ENCODE measurements at places on chromosomes 16 and 17.

- DNase-seq = no peak
Observed at GRCh38 chr17:17239832-17240231, 2.9 kb upstream of the FLCN start.

DNA sequence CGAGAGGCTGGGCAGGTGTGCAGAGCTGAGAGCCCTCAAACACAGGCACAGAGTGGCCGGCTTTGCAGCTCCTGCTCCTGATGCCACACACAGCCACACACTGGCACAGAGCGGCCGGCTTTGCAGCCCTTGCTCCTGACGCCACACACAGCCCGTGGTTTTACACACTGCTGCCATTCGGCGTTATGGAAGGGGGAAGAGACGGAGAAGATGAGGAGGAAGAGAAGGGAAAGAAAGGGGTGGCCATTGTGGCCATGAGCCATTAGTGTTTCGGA, 26.8 kb downstream of the WSCD1 start:
- no peak for DNase-seq

GRCh38 chr16:64409783-64410210, 712.1 kb downstream of the CDH11 start:
- no peak for DNase-seq

GRCh38 chr17:44004761-44005526, 522 bp downstream of the NAGS start:
- DNase-seq = no peak

DNA sequence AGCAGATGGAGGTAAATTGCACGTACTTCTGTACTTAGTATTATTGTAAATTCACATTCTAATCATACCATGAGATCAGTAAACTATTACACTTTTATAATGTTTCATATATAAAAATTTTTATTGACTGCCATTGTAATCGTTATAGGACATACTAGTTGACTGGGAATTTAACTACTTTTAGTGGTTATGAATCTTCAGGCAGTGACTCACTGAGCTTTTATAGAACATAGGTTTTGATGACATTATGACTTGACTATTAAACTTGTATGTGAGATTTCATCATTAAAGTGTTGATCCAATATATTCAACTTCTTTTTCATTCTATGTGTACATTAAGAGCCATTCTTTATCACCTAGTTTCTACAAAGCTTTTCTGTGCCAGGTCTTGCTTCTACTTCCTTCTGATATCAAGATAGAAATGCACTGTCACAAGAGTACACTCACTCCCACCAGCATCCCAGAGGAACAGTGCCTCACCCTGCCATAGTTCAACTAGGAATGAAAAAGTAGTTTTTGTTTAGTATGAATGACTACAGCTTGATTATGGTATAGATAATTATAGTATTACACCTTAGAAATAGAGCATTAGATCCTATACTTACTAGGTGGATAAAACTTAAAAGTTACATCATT, 142.4 kb upstream of the RBL2 start:
- DNase-seq = no peak

DNA sequence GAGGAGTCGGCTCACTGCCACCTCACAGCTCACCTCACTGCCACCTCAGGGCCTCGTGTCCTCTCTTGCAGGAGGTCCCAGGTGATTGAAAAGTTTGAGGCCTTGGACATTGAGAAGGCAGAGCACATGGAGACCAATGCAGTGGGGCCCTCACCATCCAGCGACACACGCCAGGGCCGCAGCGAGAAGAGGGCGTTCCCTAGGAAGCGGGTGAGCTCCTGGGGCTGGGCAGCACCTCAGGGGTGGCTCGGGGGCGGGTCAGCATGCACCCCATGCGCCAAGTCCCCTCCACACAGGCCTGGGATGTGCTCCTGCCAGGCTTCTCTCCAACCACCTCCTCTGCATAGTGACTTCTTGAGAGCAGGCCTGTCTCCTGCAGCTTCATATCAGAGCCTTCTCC, 63.6 kb downstream of the PLD6 start:
- DNase-seq = no peak

GRCh38 chr16:24573141-24573540, 33.8 kb downstream of the RBBP6 start:
- DNase-seq = no peak

DNA sequence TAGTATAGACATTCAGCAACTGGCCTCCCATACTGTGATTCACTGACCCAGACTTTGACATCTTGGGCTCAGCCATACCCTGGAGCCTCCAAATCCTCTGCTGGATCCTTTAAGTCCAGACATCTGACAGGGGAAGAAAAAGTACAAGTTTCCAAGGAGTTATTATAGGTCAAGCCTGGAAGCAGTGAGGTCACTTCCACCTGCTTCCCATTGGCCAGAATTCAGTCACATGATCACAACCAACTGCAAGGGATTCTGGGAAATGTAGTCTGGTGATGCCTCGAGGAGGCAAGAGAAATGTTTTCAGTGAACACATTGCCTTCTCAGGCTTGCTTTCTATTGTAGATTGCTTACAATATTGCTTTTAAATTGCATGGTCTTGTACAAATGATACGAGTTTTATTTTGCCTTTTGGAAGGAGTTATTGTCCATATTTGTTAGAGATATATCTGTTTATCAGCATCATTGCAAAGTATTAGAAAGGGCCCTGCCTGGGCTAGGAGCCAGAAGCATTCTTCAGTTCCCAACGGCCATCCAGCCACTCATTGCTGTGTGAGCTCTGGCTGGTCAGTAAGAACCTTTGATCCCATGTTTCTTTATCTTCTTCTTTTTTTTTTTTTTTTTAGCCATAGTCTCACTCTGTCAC, 696.9 kb downstream of the WWOX start:
- no peak for DNase-seq

- no peak for DNase-seq
Observed at GRCh38 chr17:31490671-31491375, 99.3 kb downstream of the RAB11FIP4 start.

- DNase-seq = no peak
Observed at GRCh38 chr17:78366109-78366848, 6.4 kb upstream of the SOCS3 start.

GRCh38 chr17:66383333-66383732, 80.9 kb downstream of the PRKCA start:
- DNase-seq = no peak

DNA sequence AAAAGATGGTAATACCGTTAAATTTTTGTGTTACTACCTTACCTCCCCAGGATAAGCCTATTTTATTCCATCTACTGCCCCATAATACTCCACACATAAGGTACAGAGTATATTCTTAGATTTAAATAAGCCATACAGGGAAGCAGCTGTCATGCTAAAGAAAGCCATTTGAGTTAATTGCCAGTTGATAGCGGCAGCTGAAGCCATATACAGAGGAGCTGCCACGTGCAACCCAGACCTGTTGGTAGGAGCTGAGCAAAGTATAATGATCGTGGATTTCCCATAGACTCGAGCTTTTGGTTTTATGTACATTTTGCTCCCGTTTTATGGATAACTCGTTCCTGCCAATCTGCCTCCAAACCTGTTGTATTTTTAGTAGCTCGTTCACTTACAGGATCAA, 12.0 kb downstream of the CPSF4L start:
- DNase-seq = no peak

DNA sequence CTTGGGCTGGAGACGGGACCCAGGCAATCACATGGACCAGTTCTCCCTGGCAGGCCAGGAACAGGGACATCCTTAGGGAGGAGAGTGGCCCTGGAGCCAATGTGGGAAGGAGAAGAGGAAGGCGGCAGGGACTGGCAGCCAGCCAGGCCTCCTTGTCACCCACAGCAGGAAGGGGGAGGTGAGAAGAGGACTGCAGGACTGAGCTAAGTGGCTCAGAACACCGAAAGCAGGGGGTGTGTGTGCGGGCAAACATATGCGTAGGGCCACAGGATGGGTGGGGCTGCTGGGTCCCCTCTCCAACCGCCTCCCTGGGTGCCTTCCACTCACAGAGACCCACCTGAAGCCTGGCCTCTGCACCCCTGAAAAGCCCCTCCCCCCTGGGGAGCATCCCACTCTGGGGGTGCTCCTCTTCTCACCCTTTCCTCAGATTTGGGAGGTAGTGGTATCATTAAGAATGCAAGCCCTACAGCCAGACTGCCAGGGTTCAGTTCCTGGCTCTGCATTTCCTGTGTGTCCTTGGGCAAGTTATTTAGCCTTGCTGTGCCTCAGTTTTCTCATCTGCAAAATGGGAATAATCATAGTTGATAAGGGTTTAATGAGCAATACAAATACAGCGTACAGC, 8.1 kb downstream of the PNMT start:
- peak; percentile 19 for DNase-seq

- no peak for DNase-seq
Observed at GRCh38 chr17:8922451-8922850, 43.1 kb downstream of the PIK3R5 start.

GRCh38 chr17:59108400-59109102, 1.9 kb upstream of the TRIM37 start:
- no peak for DNase-seq

DNA sequence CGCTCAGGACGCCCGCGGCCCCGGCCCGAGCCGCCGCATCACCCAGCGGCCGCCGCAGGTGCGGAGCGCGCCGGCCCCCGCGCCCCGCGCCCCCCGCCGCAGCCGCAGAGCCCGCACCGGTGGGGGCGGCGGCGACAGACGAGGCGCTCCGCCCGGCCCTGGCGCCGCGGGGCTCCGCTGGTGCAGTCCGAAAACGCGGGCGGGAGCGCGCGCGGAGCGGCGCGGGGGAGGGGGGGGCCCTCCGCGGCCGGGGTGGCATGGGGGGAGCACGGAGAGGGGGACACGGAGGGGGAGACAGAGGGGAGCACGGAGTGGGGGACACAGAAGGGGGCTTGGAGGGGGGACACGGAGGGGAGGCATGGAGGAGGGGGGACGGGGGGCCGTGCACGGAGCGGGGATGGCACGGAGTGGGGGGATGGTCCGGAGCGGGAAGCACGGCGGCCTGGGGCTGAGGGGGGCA, at the start of gene AATK:
TSS of gene AATK (minus strand) at position 189 of the 460 bp plus-strand sequence. CDS start 229 bp downstream, outside the sequence.
- DNase-seq = no peak

DNA sequence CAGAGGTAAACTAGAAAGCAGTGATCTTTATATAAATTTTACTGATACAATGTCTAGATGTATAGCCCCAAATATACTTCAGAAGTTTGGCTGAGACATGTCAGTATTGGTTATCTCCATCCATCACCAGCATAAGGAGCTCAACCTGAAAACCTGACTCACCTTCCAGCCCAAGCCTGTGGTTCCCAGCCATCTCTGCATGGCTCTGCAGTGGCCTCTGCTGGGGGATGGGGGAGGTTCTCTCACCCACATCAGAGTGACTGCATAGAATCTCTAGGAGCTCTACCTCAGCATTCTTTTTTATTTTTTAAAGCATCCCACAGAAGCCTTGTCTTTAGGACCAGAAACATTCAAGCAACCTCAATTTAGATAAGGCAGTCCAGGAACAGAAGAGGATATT, 27.3 kb downstream of the USP7 start:
- peak; percentile 71 for DNase-seq

GRCh38 chr16:72921106-72921505, 126.8 kb downstream of the ZFHX3 start:
- no peak for DNase-seq

DNA sequence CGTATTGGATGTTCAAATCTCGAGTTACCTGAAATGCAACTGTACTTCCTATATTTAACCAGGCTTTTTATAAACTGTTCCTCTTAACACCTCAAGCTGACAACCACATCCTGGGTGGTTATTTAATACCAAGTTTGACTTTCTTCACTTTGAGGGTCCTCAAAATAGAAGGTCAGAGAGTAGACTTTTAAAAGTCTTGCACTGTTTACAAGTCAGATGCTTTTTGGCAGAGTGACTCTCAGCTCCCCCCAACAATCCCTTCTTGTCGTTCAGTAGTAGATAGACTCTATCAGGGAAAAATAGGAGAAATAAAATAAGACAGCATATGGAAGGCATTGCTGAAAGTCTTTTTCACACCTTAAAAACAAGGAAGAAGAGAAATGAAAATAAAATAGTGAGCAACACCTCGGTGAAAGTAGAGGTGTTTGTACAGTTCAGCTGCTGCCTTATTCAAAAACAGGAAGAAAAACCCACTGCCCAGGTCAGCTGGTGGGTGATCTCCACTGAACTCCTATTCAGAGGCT, 650.4 kb downstream of the WWOX start:
- DNase-seq = no peak

GRCh38 chr16:58732545-58733247, 1.4 kb downstream of the GOT2 start:
- no peak for DNase-seq

DNA sequence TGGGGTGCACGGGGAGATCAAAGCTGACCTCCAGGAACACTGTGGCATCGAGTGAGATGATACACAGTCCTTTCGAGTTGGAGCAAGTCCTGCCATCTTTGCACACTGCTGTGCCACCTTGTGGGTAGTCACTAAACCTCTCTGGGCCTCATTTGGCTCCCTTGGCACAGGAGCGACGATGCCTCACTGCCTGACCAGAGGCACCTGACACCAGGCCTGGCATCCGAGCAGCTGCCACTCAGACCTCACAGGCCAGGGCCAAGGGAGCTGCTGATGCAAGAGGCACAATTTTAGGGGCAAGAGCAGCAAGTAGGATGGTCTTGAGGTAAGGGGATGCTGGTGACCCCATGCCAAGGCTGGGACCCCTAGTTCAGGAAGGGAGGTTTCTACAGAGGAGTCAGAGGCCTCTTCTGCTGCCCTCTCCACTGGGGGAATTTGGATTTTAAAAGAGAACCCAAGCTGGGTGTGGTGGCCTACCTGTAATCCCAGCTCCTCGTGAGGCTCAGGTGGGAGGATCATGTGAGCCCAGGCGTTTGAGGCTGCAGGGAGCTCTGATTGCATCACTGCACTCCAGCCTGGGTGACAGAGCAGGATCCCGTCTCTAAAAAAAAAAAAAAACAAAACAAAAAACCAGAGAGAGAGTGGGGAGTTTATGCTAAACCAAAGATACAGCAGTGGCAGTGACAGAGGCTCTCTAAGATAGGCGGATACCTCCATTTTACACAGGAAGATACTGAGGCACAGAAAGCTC, 6.7 kb upstream of the ADGRG1 start:
- DNase-seq = no peak

- no peak for DNase-seq
Observed at GRCh38 chr17:59456923-59457615, 108.3 kb upstream of the DHX40 start.

DNA sequence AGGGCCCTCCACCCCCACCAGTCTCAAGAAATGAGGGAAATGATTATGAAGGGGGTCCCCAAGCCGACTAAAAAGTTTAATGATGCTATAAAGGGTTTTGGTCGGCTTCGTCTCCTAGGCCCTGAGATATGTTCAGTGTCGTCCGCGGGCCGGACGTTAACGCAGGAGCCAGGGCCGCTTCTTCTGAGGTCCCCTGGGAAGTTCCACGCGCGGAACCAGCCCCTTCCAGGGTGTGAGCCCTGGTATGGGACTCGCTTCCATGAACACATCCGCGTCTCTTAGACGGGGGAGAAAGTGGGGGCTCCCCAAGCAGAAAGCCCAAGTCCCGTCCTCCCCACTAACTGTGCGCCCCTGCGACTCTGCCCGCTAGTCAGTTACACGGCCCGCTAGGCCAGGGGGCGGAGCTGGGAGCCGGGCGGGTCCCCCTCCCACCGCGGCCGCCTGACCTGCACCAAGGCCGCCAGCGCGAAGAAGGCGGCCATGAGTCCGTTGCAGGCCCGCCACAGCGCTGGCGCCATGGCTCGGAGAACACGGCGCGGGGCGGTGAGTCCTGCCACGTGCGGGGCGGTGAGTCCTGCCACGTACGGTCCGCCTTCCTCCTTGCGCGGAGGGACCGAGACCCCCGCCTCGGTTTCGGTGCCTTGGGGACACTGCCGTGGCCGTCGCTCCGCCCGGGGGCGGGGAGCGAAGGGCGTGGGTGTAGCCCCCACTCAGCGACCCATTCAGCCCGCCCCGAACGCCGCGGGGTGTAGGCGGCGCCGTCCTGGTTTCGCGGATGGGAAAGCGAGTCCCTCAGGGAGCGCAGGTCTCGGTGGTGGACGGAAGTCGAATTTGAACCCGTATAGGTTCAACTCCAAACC, at the start of gene TMEM220:
TSS of gene TMEM220 (minus strand) at position 690 of the 860 bp plus-strand sequence. CDS start at position 518, 172 bp downstream.
- peak; percentile 53 for DNase-seq

- no peak for DNase-seq
Observed at GRCh38 chr16:31537362-31538242, 9.9 kb downstream of the AHSP start.
